ENCODE measurements at places on chromosomes 1 and 21. TPM values are rescaled to one million over a fixed set of nuclear protein-coding genes. Genes with fewer than 3 reads are reported as not detected.

MAP1LC3C gene
- total RNA-seq, result 0.28 TPM

ADORA1 gene
- 0.38 TPM for total RNA-seq

CSF1 gene
- 15.0 TPM for total RNA-seq

NHLH2 gene
- total RNA-seq, result not detected

SRRM1 gene
- 34.7 TPM for total RNA-seq

LEMD1 gene
- not detected for total RNA-seq

RGS18 gene
- total RNA-seq, result not detected

KRTAP13-4 gene
- total RNA-seq, result not detected

UTP25 gene
- total RNA-seq, result 13.2 TPM

LCK gene
- total RNA-seq, result not detected

KRTAP21-2 gene
- total RNA-seq, result not detected

HAO2 gene
- total RNA-seq, result not detected

HRNR gene
- total RNA-seq, result not detected

OR2G6 gene
- total RNA-seq, result not detected

CRABP2 gene
- total RNA-seq, result 8.1 TPM

KCNQ4 gene
- 0.19 TPM for total RNA-seq

TIPRL gene
- total RNA-seq, result 38.3 TPM

ECE1 gene
- 117 TPM for total RNA-seq

TAS1R1 gene
- not detected for total RNA-seq

GREM2 gene
- total RNA-seq, result 1.4 TPM

FCRLB gene
- 3.1 TPM for total RNA-seq

ANGPTL1 gene
- total RNA-seq, result 4.6 TPM

CELA3A gene
- total RNA-seq, result not detected

TTC22 gene
- total RNA-seq, result not detected

GPR25 gene
- total RNA-seq, result not detected

GIPC2 gene
- total RNA-seq, result 5.9 TPM

ZNF683 gene
- total RNA-seq, result not detected

TNFRSF14 gene
- 10.9 TPM for total RNA-seq

COL16A1 gene
- total RNA-seq, result 14.2 TPM

WNT3A gene
- not detected for total RNA-seq

SMIM1 gene
- not detected for total RNA-seq

CFAP107 gene
- total RNA-seq, result not detected

APH1A gene
- total RNA-seq, result 89.9 TPM

MYBPH gene
- not detected for total RNA-seq

HUNK gene
- not detected for total RNA-seq

BCAN gene
- under 0.01 TPM for total RNA-seq

KDM5B gene
- total RNA-seq, result 76.9 TPM

OR2L3 gene
- not detected for total RNA-seq

DDR2 gene
- 168 TPM for total RNA-seq

SPRR1A gene
- total RNA-seq, result not detected
